ENCODE measurements at places on chromosomes 2 and 18. TPM values are rescaled to one million over a fixed set of nuclear protein-coding genes. Genes with fewer than 3 reads are reported as not detected.

Gene RHBDD1
- total RNA-seq: 23.0 TPM

Gene NEB
- total RNA-seq: 0.98 TPM

Gene PSMA8
- not detected for total RNA-seq

DNA sequence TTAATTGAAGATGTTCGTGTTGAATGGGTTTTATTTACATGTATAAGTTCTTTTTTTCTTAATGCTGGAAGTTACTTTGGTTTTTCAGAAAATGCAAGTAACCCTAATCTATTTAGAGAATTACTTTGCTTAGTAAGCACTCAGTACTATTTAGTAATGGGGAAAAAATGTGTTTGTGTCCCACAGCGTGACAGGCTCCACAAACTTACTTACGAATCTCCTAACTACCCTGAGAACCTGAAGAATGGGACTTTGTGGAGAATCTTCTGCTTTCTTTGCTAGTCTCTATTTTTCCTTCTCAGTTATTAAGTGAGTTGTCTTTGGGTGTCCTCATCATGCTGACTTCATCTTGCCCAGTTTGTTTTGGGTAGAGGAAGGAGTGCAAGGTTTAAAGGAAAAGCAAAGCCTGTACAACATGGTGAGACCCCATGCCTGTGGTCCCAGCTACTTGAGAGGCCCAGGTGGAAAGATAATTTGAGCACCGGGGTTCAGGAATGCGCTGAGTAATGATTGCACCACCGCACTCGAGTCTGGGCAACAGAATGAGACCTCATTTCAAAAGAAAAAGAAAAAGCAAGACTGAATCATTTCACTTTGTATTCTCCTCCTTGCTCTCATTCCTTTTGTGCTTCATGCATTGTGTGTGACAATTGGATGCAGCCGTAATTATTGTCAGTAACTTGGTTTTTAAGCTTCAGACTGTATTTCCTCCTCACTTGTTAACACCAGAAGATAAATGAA lies 10.2 kb downstream of the NEDD4L start:
- DNase-seq: peak; percentile 51

DNA sequence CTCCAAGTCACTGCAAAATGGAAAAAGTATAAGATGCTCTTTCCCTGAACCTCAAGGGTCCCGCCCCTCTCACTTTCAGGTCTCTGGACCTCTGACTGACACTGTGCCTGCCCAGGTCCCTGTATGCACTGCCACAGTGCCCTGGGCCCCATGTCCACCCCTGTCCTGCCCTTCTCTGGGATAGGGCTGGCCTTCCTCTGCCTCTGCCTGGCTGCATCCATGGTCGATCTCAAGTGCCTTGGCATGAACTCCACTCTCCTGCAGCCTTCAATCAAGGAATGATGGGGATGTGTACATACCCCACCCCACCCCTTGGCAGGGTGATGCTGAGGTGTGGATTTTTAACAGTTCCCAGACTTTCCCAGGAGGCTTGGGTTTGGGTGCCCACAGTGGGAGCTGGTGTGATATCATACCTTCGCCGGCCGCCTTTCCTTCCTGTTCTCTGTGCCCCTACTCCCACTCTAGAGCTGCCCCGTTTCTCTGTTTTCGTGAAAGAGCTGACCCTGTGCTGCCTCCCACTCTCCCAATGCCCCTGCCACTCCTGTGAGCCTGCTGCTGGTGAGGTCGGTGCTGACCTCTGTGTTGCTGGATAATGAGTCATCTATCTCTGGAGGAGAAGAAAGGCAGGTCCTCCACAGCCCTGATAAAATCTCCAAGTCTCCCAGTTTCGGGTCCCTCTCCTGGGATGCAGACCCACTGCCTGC lies 18.9 kb downstream of the PTPN18 start:
- DNase-seq: no peak

DNA sequence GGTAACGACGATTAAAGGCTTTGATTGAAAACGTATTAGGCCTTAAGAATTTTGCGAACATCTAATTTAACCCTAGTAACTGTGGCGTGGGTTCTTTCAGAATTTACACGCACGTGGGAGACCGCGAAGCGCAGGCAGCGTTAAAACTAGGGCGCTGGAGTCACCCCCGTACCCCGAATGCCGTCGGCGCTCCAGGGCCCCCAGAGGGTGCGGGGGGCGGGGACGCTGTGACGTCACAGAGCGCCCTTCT lies 673 bp upstream of the SMCHD1 start:
- no peak for DNase-seq

DNA sequence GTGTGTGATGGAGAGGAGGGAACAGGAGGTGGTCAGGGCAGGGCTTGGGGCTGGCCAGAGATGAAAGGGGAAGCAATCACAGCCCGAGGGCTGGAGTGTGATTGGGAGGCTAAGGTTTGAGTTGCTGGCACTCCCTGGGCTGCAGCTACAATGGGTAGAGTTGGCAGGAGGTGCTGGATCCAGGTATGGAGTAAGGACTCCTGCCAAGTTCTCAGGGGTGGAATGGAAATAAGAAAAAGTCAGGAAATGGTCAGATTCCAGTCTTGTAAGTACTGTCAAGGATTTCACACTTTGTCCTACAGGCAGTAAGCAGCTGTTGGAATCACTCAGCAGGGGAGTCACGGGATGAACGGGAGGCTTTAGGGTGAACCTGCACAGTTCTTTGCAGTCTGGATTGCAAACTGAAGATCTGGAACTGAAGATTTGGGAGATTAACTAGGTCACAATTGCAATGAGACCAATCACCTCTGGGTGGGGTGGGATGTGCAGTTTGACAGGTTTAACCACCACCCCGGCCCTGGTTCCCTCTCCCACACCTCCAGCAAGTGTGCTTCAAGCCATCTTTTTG lies 10.9 kb upstream of the INPP5D start:
- no peak for DNase-seq

GRCh38 chr2:200306196-200306930 lies at the start of gene SPATS2L:
Gene SPATS2L, plus strand, starts transcription at chr2:200306693. Its CDS starts 82,552 bp downstream, at chr2:200389245.
- DNase-seq: peak; percentile 65

Measured in H9 (cell line).